Epithelial cell of proximal tubule (primary cell): ENCODE measurements at places on chromosomes 3 and 15.

DNA sequence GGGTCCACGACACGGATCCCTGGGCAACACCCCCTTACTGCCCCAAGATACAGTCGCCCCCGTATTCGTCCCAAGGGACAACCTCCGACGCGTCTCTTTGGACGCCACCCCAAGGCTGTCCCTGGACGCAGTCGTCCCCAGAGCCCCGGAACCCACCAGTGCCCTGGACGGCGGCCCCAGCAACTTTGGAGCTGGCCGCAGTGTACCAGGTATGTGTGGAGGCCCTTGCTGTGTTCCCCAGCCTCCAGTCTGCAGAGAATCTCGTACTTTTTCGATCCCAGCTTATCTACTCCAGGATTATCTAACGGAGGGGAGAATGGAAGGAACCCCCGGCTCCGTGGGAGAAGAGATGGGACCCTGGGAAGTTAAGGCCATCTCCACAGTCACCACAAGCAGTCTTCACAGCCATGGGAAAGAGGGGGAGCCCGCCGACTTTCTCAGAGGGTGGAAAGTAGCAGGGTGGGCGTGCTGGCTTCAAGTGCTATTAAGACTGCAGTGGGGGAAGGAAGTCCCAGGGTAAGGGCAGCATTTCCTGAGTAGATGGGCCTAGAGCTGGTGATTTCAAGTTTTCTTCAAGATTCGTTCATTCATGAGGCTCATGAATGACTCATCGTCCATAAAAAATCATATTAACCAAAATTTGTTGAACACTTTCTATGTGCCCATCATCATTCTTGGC is 1.1 kb downstream of the MESP2 start:
- no peak for DNase-seq

- no peak for DNase-seq
Measured at GRCh38 chr15:60353245-60353920, 44.4 kb downstream of the ANXA2 start.

DNA sequence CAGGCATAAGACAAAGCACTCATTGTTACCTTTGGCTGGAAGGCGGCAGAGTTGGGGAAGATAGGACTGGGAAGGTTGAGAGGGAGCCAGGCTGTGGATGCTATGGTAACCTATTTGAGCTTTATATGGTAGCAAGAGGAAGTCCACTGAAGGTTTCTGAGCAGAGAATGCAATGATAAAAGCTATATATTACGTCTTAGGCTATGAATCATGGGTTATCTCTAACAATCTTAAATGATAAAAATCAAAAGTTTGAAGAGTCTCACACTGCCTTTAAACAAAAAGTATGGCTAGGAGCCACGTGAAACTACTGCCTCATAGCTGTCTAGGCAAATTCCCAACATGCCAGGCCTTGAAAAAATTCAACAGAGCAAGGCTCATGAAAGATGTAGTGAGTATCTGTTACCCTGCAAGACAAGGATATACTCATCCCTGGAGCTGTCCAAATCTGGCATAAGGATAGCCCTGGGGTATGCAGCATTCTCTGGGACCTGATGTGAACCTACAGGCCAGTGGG is 4.1 kb downstream of the P3H2 start:
- DNase-seq: no peak

GRCh38 chr15:80890341-80891005 is 99.1 kb downstream of the MESD start:
- DNase-seq: no peak

DNA sequence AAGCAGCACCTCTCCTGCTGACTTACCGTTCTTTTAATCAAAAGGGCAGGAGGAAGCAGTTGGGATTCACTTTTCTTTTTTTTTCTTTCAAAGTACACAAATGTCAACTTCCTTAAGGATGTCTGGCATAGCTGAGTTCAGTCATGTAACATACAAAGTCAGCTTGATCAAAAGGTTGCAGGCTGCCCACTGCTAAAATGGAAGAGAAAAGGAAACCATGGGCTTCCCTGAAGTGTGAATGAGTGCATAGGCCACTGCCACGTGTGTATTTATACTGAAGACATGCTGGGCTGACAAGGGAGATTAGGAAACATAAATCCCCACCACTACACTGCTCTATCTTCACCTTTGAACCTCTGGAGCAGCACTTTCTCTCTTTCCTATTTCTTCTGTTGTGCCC is 312.5 kb downstream of the TIGIT start:
- no peak for DNase-seq

DNA sequence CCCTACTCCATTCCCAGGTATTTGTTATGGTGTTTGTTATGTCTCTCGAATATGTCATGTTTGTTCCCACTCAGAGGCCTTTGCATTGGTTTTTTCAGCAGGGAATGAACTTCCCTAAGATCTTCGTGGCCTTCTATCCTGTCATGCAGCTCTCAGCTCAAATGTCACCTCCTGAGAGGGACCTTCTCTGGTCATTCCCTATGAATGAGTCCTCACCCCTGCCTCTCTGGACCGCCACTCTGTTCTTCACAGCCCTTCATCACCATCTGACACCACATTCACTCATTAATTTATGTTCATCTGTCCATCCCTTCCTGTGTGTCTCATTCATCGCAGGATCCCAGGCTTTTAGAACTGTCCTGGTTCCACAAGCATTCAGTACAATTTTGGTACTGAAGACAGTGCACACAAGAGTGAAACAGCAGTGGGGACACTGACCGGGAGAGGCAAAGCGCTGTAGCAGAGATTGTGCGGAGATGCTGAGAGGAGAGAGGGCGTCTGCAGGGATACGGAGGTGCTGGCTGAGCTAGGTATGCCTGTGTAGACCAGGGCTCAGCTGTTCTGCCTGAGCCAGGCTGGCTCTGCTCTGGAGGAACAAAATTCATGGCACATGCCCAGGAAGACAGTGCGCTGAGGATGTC is 132.3 kb downstream of the CHCHD6 start:
- no peak for DNase-seq

DNA sequence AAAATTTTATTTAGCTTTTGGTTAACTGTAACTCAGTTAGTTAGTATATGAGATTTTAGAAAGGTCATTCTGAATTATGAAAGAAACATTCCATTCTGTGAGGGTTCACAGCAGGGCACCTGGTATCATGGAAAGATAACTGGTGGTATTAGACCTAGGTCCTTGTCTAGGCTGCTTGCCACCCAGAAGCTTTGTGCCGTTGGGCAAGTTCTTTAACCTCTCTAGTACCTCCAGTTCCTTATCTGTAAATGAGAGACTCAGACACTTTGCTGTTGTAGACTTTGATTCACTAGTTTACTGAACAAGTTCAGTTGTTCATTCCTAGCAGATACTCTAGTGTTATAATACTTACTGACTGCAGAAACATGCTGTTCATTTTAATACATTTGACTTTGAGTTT is 25.4 kb downstream of the PDCD6IP start:
- no peak for DNase-seq

DNA sequence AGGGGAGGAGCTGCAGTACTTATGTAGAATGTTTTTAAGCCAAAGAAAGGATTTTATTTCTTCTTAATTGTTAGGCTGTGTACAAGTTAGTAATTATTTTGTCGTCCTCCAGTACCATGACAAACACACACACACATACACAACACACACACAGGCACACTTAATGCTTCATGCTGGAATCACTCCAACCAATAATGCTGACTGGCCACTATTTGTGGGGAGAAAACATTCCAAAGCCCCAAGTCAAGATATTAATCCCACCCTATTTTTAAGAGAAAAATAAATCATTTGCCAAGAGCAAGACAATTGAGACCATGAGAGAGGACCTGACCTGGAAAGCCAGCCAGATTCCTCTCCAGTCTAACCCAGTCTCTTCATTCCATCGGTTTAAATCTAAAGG is 51.8 kb upstream of the TMCO5A start:
- no peak for DNase-seq

DNA sequence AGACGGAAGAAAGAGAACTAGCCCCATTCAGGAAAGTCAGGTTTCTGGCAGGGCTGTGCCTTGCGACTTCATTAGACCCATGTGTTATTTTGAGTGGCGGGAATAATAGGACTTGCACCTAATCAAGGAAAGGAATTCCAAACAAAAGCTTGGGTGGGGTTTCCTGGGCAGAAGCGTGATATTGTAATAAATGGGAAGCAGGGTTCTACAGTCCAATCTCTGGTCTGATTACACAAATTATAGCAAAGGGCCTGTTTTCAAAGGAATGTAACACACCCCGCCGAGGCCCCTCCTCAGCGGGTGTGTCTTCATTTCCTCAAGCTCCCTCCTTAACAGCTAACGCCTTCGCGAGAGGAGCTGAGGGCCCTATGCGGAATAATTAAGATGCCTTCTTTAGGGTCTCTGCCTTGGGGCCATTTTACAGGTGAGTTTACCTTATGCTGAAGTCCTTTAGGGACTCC is 396.0 kb upstream of the C2CD4B start:
- DNase-seq: no peak

- no peak for DNase-seq
Measured at GRCh38 chr15:42178056-42178455, 21.6 kb upstream of the PLA2G4F start.
